ENCODE measurements at places on chromosomes 7 and 10. TPM values are rescaled to one million over a fixed set of nuclear protein-coding genes. Genes with fewer than 3 reads are reported as not detected.

GRCh38 chr7:138665249-138665648 is 35.9 kb downstream of the SVOPL start:
- DNase-seq, result no peak

DNA sequence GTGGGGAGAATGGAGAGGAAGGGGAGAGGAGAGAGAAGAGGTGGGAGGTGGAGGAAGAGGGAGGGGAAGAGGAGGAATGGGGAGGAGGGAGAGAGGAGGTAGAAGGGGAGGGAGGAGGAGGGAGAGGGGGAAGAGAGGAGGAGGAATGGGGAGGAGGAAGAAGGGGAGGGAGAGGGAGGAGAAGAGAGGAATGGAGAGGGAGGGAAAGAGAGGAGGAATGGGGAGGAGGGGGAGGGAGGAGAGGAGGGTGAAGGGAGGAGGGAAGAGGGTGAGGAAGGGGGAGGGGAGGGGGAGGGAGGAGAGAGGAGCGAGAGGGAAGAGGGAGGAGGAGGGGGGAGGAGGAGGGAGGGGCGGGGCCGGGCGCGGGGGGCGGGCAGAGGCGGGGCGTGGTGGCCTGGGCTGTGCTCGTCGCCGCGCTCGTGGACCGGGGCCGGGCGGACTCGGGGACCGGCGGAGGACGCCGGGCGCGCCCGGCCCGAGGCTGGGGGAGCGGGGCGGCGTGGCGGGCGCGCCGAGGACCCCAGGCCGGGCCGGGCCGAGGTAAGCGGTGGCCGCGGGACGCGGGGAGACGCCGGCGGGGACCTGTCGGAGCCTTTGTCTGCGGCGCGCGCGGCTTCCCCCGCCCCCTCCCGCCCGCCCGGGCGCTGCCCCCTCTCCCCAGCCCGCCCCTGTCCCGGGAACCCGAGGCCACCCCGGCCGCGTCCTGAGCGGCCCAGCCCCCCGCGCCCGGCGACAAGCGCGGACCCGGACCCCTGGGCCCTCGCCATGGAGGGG is at the start of gene SLC29A4:
Gene SLC29A4, plus strand, starts transcription at position 401 of the 774 bp plus-strand sequence. CDS start 4,874 bp downstream, outside the sequence.
- peak; percentile 30 for DNase-seq

GRCh38 chr10:12980102-12980661 is 21.3 kb downstream of the CCDC3 start:
- DNase-seq, result no peak

- no peak for DNase-seq
Measured at GRCh38 chr10:96235326-96236089, 35.9 kb downstream of the BLNK start.

TET1 gene
- total RNA-seq, result 2.9 TPM

DNA sequence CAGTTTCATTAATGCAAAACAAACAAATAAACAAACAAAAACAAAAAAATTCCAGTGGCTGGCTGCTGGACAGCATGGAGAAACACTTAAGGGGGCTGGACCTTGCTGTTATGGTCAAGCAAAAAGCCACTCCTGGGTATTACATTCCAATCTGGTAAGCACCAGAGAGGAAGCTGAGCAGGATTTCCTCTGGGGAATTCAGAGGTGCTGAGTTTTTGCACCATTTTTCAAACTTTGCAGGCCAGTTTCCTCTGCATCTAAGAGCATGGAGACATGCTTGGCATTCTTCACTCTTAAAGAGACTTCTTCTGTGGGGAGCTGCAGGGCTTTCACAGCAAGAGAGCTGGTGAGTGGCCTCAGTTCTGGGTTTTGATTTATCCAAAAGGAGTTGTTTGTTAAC is 84.5 kb downstream of the FZD1 start:
- DNase-seq, result no peak

DNA sequence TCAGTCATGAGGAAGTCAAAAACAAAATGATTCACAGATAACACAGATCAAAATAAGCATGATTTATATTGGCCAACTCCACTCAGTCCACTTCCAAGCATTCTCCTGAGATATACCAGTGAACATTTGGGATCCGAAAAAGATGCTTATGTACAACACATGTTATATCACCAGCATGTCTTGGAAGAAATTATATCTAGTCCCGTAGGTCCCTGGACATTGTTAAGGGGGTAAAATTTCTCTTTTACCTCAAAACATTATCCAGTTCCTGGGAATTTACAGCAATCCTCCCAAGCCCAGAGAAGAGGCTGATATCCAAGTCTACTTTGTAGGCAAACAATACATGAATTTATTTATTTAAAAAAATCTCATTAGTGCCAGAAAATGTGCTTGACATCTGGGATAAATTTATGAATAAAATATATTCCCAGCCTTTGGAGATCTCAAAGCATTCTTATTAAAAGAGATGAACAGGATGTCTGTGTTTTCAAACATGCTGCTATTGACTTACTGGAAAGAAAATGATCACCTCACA is 582.2 kb upstream of the ZWINT start:
- no peak for DNase-seq

DNA sequence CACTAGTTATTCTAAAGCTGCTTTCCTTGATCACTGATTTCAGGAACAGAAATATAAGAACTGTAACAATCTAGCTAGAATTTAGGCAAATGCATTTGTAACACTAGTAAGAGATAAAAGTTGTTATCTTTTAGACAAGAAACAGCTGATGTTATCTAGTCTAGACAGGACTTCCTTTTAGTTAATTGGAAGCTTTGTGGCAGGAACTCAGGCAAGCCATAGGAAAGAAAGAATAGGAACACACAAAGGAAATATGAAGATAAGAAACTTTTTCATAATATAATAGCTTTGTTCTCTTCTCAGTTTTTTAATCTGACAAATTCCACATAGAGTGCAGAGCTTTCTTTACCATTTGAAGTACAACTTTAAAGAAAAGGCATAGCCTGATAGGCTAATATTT is 59.0 kb upstream of the AGR3 start:
- no peak for DNase-seq

DNA sequence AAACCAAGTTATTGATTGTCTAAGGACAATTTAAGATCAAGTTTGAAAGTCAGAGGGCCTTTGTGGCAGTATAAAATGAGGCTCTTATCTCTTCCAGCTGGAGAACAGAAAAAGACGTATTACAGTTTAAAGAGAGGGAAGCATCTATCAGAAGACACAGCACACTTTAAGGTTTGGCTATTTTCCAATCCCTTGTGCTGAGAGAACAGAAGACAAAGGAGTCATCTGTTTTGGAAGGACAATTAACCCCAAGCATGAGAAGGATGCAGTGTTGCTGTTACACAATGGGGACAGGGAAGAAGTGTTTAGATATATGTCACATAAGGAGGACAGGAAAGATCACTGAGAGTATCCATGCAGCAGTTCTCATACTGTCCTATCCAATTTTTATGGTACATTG is 1224.2 kb upstream of the SORCS1 start:
- peak; percentile 24 for DNase-seq

DNA sequence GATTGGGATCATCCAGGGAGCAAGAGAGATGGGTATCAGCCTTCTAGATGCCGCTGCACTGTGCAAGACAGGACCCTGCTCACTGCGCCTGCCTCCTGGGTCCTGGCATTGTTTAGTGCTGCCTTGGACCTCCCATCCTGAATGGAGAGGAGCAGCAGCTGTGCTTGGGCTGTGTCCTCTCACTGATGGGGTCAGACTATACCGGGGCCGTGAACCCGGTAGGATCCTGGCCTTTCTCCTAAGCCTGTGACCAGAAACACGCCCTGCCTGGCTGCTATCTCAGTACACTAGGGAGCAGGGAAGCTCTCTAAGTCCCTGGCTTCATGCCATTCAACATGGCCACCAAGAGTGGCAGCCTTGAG is 309.4 kb upstream of the ZNF32 start:
- DNase-seq, result no peak

FFAR4 gene
- not detected for total RNA-seq

SEMA3A gene
- total RNA-seq, result 10.0 TPM

GRCh38 chr7:69827558-69827957 is 229.3 kb downstream of the AUTS2 start:
- no peak for DNase-seq

GRCh38 chr7:151113344-151114150 is 27.3 kb downstream of the AGAP3 start:
- DNase-seq, result no peak

DNA sequence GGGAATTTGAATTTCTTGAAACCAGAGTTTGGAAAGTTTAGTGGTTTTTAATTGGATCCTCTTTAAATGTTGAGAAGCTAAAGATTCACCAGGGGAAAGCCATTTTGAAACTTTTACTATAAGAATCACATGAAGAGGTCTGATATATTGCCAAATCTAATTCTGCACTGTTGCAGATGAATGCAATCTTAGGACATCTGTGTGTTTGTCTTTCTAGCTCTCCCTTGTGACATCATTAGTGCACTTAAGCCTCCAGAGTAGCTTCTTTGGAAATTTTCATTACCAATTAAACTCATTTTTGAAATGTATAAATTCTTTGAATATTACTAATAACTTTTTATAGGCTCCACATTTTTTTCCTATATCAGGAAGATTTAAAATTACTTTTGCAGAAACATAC is 160.2 kb downstream of the BICC1 start:
- no peak for DNase-seq

DNA sequence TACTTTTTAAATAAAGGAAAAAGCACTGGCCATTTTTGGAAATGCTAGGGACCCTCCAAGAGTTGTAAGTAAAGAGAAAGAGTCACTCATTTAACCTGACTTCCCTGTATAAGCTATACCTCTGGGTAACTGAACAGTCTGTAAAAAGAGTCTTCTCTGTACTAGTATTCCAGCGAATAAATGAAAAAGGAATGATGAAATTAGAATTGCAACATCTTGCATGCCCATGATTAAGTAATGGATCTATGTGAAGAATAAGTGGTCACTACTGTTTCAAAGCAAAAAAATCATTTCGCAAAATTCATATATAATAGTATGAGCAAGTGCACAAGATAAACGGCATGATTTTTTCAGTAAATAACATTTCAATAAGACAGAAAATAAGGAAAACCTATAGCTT is 116.8 kb downstream of the ZFAND4 start:
- DNase-seq, result no peak

DNA sequence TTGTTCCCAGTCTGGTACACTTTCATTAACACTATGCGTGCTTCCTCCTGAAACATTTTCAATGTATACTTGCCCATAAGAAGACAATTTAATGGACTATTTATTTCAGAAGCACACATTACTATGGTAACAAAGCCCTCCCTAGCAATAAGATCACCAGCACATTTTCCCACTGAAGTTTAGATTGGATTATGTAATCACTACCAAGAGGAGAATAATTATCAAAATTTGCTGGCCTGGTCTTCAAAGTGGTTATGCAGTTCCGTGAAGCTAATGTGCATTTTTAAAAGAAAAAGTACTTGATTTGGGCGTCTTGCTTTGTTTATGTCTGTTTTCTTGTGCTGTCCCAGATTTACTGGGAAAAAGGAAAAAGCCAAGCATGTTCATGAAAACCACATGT is 61.9 kb downstream of the AP3M1 start:
- DNase-seq, result no peak

DNA sequence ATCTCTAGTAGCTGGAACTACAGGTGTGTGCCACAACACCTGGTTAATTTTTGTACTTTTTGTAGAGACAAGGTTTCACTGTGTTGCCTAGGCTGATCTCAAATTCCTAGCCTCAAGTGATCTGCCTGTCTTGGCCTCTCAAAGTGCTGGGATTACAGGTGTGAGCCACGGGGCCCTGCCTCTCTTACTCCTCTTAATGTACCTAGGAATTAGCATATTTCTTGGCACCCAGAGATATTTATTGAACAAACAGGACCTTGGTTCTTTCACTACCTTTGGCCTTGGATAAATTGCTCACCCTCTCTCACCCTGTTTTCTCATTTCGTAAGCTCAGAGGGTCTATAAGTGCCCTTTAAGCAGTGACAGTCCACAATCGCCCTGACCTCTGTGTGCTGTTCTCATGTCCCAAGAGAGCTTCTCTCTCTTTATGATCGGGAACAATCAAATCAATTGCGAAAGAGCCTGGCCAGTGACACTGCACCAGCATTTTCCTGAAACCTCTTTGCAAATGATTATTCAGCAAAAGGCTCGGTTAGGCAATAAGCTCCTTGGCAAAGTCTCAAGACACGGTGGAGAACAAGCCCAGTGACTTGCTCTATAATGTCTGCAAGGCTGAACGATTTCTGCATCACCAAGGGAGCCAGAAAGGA is 117.7 kb downstream of the APBB1IP start:
- no peak for DNase-seq

DNA sequence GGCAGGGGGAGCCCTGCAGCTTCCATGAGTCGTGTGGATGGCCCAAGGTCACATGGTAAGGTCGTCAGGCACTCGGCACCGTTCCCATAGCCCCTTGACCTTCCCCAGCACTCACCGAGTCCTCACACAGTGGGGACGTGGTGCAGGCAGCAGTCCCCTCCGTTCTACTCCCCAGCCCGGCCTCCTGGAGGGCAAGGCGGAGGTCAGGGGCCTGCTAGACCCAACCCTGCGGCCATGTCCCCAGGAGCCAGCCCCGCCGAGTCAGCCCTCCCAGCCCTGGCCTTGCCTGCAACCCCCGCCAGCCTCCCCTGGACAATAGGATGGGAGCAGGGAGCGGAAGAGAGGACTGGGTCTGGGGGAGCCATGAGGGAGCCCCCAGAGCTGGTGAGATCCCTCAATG is 65.2 kb downstream of the ELFN1 start:
- no peak for DNase-seq

GRCh38 chr10:127657056-127657455 is 79.9 kb upstream of the FOXI2 start:
- DNase-seq, result no peak

DNA sequence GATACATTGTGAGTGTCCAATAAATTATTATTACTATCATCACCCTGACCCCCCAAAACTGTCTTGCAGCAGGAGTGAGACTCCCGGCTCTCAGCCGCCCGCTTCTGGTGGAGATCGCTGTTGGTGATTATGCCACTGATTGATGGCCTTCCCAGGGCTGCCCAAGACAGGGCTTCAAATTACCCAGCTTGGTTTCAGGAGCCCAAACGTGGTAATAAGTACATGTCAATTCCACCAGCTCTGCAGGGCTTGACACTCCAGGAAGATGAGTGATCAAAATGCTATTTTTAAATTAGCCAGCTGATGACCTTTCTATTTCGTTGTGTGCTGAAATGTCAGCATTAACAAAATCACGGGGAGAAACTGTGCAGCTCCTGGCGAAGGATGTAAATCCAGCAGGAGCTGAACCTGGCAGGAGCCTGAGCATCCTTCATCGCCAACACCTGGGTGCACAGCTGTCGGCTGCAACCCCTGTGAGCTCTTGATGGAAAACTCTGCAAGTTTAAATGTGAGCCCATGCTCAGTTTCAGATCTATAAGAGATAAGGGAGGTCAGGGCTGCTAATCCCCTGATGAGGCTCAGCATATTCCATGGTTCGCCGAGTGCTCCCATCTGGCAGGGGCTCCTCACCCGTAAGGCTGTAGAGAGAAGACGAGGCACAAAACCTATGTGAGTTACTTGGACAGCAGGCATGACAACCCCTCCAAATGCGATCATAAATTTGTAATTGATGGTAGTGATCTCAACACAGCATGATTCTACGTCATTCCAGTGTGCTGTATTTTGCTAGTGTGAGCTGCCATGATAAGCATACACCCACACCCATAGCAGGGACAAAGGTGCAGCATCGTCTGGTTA is 446.3 kb downstream of the TCERG1L start:
- DNase-seq, result no peak

PRKCQ gene
- not detected for total RNA-seq

Measured in SK-MEL-5 (cell line).